ENCODE measurements at places on chromosomes 16 and 17. TPM values are rescaled to one million over a fixed set of nuclear protein-coding genes. Genes with fewer than 3 reads are reported as not detected.

ABCA10 gene
- total RNA-seq, result 10.2 TPM

TGFB1I1 gene
- total RNA-seq, result 29.9 TPM

HSD11B2 gene
- 5.3 TPM for total RNA-seq

ADAD2 gene
- 0.40 TPM for total RNA-seq

WSCD1 gene
- total RNA-seq, result 36.8 TPM

UTS2R gene
- 2.2 TPM for total RNA-seq

ZNF423 gene
- 15.8 TPM for total RNA-seq

SULT1A4 gene
- 7.4 TPM for total RNA-seq

TNFRSF17 gene
- total RNA-seq, result not detected

EZH1 gene
- total RNA-seq, result 20.4 TPM

EPX gene
- 0.09 TPM for total RNA-seq

FAHD1 gene
- total RNA-seq, result 27.7 TPM

ZG16B gene
- 0.49 TPM for total RNA-seq

CA7 gene
- total RNA-seq, result not detected

MPP2 gene
- 1.5 TPM for total RNA-seq

NOG gene
- total RNA-seq, result 4.3 TPM

HSF5 gene
- total RNA-seq, result 0.13 TPM

TBC1D3K gene
- total RNA-seq, result not detected

PRSS8 gene
- not detected for total RNA-seq

CCL11 gene
- 0.09 TPM for total RNA-seq

FSCN2 gene
- total RNA-seq, result 2.8 TPM

All from muscle of leg (tissue), 16 donors.